Germinal center (tissue), 1 donor: ENCODE measurements at places on chromosomes 4 and X.

GRCh38 chr4:38034986-38035882 lies 75.0 kb downstream of the PTTG2 start:
- peak; percentile 68 for DNase-seq

- DNase-seq: no peak
Measured at GRCh38 chrX:40090961-40091360, 6.8 kb downstream of the BCOR start.

DNA sequence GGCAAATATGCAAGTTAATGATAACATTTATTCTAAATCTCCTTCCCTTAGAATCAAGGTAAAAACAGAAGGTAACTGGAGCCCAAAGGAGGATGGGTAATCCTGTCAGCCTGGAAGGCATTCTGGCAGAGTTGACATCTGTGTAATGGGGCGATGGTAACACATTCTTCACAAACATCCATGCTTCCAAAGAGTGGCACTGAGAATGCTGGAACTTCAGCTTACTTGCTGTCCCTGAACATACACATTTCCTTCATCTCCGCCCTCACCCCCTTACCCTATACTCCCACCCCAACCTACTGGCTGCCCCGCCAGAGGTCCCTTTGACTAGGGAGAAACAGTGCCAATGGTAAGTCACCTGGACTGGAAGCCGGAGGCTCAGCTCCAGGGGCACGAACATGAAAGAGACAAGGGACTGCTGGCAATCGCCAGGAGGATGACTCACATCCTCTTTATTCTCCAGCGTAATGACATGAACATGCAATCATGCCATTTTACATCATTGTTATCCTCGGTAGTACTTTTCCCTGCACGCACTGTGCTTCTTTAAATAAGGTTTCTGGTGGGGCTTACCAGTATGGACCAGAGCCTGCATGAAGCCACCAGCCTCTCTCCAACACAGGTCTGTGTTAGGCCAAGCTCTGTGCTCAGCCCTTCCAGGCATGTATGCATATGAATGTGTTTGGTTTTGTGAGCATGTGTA lies 694.2 kb upstream of the TENM3 start:
- DNase-seq: no peak

GRCh38 chrX:318068-318738 lies 393 bp downstream of the GTPBP6 start:
- peak; percentile 96 for DNase-seq

DNA sequence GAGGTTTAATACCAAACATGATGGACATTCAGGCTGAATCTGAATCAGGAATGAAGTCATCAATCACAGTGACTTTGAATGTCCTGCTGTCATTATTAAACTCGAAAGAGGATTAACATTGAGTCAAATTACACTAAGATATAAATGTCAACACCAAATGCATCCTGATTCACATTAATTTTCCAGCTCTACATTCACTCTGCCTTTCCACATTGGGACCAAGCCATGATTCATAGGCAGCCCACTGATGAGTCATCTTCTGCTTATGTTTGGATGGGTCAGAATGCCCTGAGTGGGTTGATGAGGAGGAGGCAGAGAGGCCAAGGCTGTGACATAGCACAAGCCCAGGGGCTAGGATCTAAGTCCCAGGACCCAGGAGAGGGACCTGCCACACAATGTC lies 247.6 kb upstream of the RPS6KA3 start:
- no peak for DNase-seq

DNA sequence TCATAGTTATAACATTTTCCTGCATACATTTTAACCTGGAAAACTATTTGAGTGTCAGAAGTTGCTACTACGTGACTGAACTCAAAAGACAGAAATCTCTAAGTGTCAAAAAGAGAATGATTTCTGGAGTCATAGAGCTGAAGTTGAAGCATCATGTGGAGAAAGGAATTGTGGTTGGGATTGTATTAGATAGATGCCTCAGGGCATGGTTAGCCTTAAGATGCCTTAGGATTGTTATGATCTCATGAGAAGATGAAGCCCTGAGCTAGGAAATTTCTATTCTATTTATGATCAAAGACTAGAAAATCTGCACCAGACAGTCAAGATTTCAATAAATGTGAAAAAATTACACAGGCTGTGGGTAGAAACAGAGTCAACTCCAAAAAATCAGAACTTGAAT lies 20.2 kb downstream of the EPGN start:
- no peak for DNase-seq

DNA sequence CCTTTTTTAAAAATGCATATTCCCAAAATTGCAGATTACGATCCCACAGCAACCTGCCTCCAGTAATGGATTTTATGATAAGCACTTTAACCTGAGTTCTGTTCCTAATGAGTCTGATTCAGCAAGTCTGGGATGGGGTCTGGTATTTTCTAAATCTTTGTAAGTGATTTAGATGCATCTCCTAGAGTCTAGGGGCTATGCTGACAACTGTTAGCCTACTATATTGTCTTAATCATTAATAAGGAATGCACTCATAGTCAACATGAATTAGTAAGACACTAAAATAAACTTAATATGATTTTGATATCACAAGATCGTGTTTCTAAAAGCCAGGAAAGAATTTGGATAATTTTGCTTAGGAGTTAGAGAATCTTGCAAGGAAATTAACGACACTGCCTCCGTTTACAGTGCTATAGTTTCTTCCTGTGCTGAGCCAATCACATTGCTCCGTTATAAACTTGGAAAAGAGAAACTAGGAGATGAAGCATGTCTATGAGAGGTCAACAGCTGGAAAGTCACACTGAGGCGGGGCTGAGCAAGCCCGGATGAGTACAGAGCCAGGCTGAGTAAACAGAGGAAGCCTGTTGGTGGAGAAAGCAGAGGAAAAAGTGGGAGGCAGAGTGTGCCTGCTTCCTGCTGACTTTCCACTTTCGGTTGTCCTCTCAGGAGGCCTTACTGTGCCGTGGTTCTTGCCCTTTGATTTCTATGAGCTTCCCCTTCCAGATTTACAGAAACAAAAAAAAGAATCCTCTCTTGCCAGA lies 5.4 kb downstream of the SCARB2 start:
- no peak for DNase-seq

- DNase-seq: no peak
Measured at GRCh38 chr4:1376841-1377605, 29.2 kb downstream of the NKX1-1 start.

DNA sequence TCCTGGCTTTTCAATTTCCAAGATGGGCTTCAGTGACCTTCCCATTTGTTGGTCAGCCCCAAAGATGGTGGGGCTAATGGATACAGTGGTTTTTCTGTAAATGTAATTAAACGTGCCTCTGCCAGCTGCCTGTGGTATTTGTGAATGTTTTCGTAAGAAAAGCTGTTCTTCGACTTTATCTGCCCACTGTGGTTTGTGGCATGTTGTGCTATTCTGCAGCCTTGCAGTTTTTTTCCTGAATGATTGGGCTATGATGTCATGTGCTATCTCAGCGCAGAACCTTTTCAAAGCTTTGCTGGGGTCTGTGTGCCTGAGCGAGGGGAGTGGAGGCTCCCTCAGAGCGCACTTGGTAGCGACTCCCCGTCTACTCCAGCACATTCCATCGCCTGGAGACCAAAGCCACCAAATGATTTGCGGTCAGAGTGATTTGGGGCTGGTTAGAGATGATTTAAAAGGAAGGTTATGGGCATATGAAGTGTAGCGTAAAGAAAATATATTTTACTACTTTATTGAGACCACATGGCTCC lies 137.5 kb downstream of the PALLD start:
- DNase-seq: no peak

GRCh38 chr4:39354254-39354552 lies 12.0 kb downstream of the RFC1 start:
- no peak for DNase-seq

DNA sequence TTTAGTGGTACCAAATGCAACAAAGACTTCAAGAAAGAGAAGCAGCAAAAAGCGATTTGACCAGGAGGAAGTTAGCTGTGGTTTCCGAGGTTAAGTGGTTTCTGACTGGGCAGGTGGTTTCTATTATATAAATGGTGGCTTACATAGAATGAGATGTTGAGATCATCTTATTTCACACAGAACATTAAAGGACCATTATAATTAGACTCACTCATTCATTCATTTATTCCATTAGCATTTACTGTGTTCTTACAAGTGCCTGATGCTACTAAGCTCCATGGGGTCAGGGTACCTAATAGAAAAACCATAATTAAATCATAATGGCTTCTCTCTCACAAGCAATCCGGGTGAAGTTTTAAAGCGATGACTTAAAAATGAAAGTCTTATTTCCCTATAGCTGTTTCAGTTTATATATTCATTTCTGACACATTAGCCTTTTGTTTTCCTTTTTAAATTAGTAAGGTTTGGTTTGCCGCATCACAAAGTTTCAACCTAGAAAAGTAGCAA lies 10.6 kb downstream of the TSPAN6 start:
- no peak for DNase-seq

DNA sequence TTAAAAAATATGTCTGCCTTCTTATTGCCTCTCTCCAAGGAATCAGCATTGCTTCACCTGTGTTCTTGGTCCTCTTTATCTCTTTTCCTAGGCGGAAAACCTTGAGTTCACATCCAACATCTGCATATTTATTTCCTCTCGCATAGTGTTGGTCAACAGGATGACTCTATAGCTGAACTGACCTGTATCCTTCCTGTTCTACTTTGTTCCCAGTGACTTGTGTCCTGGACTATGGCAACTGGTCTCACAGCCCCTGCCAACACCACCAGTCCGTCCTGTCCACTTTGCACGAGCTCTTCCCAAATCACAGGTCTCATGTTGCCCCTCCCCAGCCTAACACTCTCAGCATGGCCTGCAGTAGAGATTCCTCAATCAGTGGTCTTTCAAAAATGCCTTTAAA lies 2.0 kb downstream of the DIPK2B start:
- DNase-seq: no peak

- no peak for DNase-seq
Measured at GRCh38 chr4:184817494-184818215, 8.1 kb downstream of the ACSL1 start.

DNA sequence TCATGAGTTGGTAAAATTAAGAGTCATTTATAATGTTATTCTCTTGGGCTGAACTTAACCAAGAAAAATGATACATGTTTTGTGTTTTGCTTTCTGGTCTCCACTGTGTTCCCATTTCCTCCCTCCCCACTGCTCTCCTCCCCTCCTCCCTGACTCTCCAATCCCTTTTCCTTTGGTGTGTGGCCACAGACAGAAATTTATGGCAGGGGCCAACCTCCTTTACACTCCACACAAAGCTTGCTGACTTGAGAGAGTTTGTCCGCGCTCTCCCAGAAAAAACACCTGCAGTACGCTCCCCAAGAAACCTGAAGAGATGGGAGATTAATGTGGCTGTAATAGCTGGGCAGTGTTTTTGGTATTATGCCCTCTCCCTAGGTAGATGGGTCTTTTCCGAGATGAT lies 88.9 kb downstream of the ALPK1 start:
- no peak for DNase-seq

- DNase-seq: no peak
Measured at GRCh38 chr4:144715230-144715629, 69.3 kb downstream of the HHIP start.

DNA sequence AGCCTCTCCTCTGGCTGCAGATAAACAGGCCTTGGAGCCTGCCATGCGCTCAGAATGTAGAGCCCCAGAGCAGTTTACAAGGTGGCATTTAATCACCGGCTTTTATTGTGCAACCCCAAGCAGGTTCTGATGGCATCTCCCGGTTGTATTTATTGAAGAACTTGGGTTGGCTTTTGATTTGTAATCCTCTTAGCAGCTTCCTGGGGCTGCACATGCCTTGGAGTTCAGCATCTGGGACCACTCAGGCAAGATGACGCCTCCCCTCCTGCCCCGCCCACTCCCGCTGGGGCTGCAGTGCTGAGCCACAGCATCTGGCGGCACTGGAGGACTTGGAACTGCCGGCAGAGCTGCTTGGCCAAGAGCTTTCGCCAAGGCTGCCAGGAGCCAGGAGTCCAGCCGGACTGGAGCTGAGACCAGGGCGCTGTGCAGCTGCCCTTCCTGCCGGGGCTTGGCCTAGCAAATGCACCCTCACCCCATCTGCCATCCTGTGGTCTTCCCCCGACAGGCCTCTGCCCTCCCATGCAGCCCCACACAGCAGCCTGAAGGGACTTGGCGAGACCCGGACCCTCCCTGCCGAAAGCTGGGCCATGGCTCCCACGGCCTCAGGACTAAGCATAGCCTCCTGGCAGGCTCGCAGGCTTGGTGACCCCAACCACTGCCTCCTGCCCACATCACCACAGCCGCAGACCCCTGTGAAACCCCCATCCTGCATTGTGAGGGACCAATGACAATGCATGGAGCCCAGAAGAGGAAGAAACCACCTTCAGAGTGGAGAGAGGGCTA lies 5.4 kb downstream of the HTRA3 start:
- no peak for DNase-seq

DNA sequence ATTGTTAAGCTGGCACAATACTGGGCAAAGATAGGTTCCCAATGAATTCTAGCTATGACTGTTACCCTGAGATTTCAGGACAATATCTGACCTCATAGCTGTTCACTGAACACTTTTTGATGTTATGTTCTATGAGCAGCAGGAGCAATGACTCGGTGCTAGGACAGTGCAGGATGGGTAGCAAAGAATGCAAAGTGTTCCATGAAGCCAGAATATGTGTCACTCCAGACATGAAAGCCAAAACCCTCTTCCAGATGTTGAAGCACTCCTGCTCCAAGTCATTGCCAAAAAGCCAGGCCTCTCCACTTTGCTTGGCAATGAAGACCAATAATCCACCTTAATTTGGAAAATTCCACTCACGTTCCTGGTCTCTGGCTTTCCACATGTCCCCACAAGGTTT lies 300.9 kb upstream of the CPEB2 start:
- no peak for DNase-seq

- DNase-seq: no peak
Measured at GRCh38 chr4:139633195-139633594, 32.4 kb upstream of the MGST2 start.

DNA sequence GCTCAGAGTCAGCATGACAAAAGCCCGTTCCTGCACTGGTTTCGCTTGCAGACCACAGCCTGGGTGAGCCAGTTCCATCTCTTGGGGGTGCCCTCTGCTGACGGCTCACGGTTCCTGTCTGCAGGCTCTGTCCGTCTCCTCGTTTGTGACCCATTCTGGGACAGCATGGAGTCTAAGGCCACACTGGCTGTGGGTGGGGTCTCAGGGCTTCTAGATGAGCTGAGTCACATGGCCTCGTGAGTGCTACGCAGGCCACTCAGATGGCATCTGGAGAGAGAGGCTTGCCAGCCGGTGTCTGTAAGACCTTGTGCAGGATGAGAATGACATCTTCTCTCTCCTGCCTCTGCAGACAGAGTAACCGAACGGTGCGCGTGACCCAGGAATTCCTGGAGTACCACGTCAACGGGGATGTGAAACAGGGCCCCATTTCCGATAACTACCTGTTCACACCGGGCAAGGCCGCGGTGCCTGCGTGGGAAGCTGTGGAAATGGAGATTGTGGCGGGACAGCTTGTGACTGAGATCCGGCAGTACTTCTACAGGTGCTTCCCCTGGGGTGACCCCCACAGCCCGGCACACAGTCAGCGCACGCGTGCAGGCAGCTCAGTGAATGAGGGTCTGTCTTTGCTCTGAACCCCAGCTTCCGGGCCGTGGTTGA lies 31.6 kb upstream of the MRFAP1 start:
- no peak for DNase-seq

- no peak for DNase-seq
Measured at GRCh38 chrX:68570598-68570997, 71.7 kb downstream of the YIPF6 start.

- no peak for DNase-seq
Measured at GRCh38 chrX:6283826-6284225, 55.2 kb upstream of the NLGN4X start.

GRCh38 chr4:2426711-2427275 lies 8.0 kb downstream of the CFAP99 start:
- no peak for DNase-seq
